CD4-positive, alpha-beta T cell treated with Interleukin-17A for 4 hours (primary cell): ENCODE measurements at places on chromosomes 7 and 10.

DNA sequence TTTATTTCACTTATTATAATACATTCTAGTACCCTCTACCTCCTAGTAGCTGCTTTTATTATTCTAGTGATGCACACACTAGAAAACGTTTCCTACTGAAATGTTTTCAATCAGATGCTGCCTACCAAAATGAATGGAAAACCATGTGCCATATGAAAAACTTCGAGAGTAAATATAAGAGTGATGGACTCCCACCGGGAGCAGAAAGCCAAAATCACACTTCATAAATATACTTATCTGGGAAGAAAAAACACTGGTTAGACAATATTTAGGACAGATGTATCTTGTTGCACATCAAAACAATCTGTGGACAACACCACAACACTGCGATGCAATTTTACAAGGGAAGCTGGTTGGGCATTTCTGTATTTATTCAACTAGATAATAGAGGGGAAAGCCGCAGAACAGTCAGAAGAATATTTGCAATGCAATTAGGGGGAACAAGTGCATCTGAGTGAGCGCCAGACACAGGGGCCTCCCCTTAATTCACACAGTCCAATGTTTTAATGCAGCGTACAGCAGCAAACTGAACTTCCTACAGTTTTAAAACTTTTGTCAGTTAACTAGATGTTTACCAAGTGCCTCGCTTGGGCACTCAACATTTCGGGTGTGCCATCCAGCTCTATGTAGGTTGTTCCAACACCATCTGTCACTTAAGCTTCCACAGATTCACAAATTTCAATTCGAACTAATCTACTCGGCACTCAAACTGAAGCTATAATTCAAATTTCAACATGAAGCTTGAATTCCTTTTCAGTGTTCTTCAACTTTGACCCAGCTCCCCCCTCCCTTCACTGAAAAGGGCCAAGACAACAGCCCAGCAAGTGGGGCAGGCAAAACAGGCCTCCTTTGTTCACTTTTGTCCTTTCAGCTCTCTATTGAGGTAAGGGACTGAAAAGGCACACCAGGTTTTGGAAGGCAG lies 7.4 kb downstream of the NRCAM start:
- no peak for DNase-seq

GRCh38 chr7:84055904-84056605 lies 138.5 kb downstream of the SEMA3A start:
- DNase-seq: no peak

DNA sequence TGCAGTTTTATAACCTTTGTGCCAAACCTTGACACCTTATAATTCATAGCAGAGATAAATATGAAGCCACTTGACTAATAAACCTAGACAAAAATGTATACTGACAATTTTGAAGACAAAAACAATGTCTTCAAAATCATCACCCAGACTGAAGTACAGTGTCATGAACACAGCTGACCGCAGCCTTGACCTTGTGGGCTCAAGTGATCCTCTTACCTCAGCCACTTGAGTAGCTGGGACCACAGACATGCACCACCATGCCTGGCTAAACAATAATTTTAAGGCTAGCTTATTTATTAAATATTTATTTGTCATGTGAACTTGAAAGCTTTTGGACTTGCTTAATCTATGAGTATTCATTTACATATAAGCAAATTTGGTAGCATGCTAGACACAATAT lies 24.3 kb downstream of the IL6 start:
- no peak for DNase-seq

- DNase-seq: no peak
Observed at GRCh38 chr7:92854501-92855238, 18.3 kb upstream of the CDK6 start.

DNA sequence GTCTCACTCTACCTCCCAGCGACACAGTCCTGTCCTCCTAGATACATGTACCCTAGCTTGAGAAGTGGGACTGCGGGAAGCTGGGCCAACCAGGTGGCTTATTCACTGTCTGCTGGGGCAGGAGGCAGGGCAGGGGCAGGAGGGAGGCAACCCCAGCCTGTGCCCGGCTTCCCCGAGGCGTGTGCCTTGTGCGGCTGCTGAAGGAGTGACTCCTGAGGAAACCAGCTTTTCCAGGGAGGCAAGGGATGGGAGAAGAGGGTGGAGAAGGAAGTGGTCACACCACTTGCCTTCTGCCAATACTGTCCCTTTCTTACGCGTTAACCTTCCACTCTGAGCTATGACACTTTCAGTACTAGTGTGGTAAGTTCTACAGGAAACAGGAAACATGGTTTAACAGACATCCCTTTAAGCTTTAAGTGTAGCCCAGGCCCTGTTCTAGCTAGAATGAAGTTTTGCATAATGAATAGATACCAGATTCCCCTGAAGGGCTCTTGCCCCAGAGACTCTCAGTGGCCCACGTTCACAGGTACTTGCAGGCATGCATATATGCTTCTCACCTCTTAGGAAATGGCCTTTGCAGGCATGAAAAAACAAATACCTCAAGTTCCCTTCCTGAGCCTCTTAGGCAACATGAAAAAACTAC lies 40.6 kb downstream of the SYPL1 start:
- DNase-seq: peak; percentile 55

DNA sequence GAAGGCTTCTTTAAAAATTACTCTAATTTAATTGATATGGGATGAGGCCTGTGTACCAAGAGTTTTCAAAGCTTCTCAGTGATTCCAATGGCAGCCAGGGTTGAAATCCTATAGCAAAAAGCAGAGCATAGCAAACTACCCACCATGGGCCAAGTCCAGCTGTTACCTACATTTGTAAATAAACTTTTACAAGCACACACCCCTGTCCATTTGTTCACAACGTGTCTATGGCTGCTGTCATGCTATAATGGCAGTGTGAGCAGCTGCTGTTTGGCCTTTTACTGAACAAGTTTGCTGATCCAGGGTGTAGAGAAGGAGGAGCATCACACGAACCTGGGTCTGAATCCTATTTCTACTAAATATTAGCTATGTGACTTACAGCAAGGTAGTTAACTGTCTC lies 50.0 kb downstream of the NPY start:
- DNase-seq: no peak

DNA sequence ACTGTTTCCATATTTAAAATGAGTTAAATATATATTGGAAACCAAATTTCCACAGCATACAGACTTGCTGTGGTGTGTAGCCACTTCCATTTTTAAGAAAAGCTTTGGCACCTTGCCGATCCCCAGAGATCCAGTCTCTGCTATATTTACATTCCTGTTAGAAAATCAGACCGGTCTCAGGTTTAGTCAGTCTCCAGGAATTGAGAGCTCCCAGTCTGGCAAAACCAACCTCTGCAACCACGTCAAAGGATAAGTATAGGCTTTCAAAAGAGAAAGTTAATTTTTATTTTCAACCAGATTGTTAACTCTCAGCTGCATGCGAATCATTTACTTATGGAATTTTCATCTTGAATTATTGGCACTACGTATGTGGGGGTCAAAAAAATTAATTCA lies 28.2 kb downstream of the PUS7 start:
- DNase-seq: no peak

- no peak for DNase-seq
Observed at GRCh38 chr10:29174389-29174788, 114.5 kb upstream of the LYZL1 start.

GRCh38 chr10:121183707-121184106 lies 332.5 kb downstream of the WDR11 start:
- DNase-seq: no peak

DNA sequence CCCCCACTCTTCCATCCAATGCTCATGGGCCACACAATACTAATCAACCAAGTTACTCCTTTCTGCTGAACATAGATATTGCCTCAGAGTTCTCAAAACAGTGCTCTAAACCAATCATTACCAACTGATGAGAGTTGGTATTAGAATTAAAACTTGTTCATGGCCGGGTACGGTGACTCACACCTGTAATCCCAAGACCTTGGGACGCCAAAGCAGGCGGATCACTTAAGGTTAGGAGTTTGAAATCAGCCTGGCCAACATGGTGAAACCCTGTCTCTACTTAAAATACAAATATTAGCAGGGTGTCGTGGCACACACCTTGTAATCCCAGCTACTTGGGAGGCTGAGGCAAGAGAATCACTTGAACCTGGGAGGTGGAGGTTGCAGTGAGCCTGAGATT lies 8.2 kb downstream of the TM9SF3 start:
- DNase-seq: no peak

DNA sequence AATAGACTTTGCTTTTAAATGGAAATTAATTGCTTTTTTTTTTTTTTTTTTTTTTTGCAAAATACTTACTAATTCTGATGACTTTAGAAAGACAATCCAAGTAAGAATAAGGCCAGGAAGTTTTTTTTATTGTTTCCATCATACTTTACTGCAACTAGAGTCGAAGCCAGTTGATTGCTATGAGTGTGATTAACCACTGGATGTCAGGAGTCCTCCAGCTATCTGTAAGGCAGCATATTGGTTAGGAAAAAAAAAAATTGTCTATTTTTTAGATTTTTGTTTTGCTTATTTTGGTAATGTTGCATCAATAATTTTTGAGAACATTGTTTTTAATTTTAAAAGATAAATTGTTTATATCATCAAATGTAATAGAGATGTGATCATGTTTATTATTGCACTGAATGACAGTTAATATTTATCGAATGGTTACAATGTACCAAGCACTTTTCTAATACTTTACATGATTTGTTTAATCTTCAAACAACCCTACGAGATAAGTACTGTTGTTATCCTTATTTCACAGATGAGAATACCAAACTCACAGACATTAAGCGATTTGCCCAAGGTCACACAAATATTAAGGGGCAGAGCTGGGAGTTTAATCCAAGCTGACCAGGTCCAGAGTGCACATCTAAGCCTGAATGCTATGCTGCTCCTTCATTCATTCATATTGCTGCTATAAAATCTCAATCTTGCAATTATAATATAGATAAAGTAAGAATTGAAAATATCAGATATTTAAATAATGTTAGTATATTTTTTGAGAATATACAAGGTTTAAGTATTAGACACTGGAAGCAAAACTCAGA lies 19.9 kb upstream of the LMOD2 start:
- DNase-seq: no peak

DNA sequence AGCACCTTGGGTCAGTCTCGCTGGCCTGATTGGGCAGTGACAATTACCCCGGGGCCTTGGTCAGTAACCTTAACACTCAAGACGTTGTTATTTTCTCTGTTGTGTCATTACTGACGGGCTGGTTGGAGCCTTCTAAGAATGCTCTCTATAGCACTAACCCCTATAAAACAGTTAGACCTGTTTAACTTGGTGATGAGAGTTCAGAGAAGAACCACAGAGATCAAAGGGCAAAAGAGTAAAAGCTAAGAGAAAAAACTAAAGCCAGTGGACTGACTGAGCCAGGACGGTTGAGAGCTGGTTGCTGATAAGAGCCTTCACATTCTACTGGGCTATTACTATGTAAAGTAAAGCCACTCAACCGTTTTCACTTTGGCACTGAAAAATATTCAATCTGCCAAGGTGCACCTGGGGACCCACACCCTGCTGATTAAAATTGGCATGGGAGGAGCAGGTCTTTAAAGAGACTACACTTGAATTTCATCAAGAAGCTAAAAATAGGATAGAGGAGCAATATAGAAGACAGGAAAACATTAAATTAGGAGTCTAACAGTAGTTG lies 13.6 kb upstream of the ITGB1 start:
- DNase-seq: no peak

DNA sequence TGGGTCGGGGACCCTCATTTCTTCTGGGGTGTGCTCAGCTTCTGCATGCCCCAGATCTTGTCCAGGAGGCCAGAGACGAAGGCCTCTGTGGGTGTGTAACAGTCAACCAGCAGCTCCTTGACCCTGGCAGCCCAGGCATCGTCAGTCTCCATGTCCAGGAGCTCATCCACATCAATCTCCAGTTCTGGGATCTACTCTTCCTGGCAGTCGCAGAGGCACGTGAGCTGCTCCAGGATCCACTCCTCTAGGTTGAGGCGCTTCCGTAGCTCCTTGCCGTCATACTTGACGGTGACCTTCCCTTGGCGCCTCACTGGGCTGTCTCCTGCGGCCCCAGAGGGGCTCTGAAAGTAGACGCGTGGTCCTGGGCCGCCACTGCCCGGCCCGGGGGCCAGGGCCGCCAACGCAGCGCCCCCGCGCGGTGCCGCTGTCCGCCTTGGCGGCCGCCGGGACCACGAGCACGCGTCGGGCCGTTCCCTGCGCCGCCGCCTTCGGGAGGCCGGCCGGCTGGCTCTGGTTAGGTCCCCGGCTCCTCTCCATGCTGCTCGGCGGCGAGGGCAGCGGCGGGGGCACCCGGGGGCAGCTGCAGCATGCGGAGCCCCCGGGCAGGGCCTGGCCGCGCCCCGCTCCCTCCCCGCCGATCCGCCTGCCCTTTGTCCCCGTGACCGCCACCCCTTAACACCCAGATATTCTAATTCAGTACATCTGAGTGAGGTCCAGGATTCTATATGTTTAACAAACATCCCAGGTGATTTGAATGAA lies 170.5 kb downstream of the SEPTIN7 start:
- DNase-seq: no peak
